Transverse colon (tissue), 4 donors: ENCODE measurements at places on chromosomes 1 and 21. TPM values are rescaled to one million over a fixed set of nuclear protein-coding genes. Genes with fewer than 3 reads are reported as not detected.
A peak's percentile ranks its signal among the peaks of the same experiment; 100 is the strongest.

The FCMR gene
- 1.00 TPM for total RNA-seq

The KCNH1 gene
- 0.55 TPM for total RNA-seq

GRCh38 chr1:208240662-208241355 lies 3.4 kb downstream of the PLXNA2 start:
- DNase-seq = no peak

DNA sequence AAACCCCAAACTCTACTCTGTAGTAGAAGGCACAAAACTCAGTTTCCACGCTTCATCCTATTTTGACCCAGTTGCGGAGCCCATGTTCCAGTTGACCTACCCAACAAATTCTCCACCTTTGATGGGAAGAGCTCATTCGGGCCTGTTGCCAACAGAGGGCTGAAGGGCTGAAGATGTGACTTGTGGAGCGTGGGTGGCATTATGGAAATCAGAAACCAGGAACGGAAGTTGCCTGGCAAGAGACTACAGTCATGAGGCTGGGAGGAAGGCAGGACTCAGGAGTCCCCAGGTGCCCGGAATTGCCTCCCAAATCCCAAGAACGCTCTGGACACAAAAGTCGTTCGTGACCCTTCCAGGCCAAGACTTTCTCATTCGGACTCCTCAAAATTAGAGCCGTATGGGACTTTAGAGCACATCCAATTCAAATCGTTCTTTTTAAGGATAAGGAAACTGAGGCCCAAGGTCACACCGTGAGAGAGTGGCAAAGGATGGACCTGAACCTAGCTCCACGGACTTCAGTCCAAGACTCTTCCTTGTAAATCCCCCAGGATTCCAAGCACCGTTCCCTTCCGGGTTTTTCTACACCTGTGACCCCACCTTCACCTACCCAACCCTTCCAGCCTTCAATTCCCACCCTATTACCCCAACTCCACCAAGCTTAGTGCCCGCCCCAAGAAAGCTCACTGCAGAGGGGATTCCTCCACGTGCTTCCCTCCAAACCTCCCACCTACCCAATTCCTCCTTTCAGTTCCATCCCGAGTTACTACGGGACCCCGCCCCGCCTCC lies 739 bp downstream of the SMG5 start:
- no peak for DNase-seq

GRCh38 chr1:110053552-110054428 lies 16.7 kb downstream of the ALX3 start:
- DNase-seq = peak; percentile 77

The PTCH2 gene
- total RNA-seq = 0.64 TPM

DNA sequence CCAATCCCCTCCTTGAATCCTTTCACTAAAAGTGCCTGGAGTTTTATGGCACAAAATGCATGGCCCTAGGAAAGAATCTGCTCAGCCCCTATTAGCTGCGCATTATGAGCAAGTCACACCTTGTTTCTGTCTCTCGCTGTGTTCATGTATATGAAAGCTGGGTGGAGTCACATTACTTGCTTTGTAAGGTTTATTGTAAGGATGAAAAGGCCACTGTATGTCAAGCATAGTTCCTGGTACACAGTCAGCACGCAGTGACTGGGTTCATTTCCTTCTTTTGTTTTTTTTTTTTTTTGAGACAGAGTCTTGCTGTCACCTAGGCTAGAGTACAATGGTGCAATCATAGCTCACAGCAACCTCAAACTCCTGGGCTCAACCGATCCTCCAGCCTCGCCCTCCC lies 6.7 kb upstream of the SLC9A1 start:
- peak; percentile 39 for DNase-seq

GRCh38 chr1:86703696-86704457 lies 499 bp upstream of the SH3GLB1 start:
- no peak for DNase-seq

The COL11A1 gene
- not detected for total RNA-seq

The CD101 gene
- 24.3 TPM for total RNA-seq

GRCh38 chr1:116680752-116681151 lies 13.2 kb upstream of the IGSF3 start:
- no peak for DNase-seq

- no peak for DNase-seq
Observed at GRCh38 chr21:32757804-32758203, 13.8 kb downstream of the PAXBP1 start.

DNA sequence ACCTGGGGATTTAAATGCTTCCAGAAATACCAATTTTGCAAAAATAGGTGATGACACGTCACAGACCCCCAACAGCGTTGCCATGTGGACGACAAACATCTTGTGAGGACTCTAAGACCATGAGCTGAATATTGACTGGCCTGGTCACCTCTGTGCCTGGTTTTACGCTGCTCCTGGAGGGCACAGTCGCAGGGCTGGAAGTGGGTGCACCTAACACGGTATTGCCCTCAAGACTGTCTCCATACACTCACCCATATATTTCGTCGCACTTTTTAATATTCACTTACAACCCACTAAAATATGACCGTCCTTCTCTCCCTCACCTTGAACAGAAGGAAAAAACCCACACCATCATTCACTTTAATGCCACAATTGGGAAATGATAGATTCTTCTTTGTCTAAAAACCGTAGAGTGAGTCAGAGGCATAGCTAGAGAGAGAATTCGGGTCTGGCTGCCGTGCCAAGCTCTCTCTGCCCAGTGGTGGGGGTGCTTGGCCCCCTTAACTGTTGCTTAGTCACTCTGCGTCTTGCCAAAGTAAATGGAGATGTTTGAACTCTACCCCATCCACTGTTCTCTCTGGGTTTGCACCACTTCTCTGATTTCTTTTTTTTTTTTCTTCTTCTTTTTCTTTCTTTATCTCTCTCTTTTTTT lies 40.8 kb upstream of the UTS2 start:
- no peak for DNase-seq

The RHD gene
- total RNA-seq = not detected

GRCh38 chr1:109985247-109986053 lies 885 bp downstream of the AHCYL1 start:
- DNase-seq = peak; percentile 24

- DNase-seq = no peak
Observed at GRCh38 chr1:109657970-109658369, 2.1 kb downstream of the GSTM4 start.

GRCh38 chr1:38053416-38054091 lies 7.0 kb upstream of the POU3F1 start:
- DNase-seq = no peak

DNA sequence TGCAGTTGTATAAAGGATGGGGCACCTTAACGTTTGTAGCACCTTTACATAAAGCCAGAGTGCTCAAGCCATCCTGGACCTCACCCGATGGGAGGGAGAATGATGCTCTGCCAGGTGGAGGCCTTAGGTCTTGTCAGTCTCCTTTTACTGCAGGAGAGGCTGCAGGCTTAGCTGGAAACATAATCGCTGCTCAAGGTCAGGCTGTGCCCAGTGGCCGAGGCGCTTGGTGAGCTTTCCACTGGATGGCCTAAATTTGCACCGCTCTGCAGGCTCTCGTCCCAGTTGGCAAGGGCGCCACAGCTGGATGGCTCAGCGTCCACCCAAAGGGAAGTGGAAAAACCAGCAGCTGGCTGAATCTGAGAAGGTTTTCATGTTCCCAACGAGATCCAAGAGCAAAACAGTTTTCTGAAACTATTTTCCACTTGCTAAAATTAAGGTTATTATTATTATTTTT lies 438.9 kb downstream of the CAMTA1 start:
- no peak for DNase-seq

DNA sequence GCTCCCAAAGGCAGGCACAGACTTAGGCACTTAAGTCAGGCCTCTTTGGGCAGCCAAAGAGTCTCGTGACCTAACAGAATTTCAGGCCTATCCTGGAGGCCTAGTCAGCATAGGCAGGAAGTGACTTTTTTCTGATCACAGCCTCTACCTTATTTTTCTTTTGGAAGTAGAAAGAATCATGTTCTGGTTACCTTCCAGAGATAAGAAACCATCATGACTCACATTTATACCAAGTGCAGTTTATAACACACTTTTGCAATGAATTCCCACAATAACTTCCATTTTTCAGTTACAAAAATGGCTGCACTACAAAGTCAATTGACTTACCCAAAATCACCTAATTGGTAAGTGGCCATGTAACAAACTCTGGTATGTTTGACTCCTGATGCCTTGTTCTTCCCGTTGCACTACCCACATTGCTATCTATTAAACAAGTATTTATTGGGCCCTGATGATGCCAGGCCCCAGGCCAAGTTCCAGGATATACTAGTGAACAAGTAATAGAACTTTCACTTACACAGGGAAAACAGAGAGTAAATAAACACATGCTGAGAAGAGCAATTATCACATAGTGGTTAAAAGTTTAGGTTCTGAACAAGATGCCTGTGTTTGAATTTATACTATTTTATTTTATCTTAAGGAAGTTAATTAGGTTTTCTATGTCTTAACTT lies 74.3 kb downstream of the SH3GLB1 start:
- DNase-seq = no peak

GRCh38 chr1:244027491-244028145 lies 23.5 kb upstream of the ZBTB18 start:
- no peak for DNase-seq

DNA sequence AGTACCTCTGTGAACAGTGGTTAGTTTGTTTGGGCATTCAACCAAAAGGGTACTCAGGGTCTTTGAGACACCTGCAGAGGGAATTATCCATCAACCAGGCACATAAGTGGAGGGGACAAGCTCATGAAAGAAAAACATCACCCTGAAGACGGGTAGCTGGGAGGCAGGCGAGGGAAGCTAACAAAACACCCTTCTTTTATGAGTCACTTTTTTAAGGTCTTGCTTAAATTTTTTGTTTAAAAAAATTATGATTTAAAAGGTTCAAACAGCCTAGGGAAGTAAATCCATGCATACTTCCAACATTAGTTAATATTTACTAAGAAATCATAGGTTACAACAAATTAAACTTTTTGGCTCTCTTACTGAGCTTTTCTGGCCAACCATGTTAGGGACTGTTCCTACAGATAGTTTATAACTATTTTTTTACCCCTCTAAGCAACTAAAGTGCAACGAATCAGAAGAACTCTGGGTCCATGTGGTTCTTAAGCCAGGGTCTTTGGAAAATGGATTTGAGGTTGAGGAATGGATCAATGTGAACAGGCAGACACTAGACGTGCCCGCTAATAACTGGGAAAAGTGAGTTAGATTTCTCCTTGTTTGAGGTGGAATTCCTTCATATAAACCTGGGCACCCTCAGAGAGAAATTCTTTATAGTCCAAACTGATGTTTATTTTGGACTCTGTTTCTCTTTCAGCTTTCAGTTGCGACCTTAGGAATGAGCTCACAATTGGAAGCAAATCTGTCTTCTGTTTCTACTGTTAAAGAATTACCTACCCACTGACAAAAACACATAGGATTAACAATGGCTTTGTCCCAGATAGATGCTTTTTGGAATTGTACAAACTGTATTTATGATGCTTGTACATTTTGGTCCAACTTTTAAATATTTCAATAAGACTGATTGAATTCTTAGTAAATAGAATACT lies 123.0 kb downstream of the LYPLAL1 start:
- DNase-seq = no peak

- no peak for DNase-seq
Observed at GRCh38 chr1:230857077-230857476, 11.2 kb downstream of the C1orf198 start.

The NR0B2 gene
- 0.95 TPM for total RNA-seq

GRCh38 chr1:244887281-244887680 lies 22.9 kb upstream of the HNRNPU start:
- DNase-seq = peak; percentile 11

DNA sequence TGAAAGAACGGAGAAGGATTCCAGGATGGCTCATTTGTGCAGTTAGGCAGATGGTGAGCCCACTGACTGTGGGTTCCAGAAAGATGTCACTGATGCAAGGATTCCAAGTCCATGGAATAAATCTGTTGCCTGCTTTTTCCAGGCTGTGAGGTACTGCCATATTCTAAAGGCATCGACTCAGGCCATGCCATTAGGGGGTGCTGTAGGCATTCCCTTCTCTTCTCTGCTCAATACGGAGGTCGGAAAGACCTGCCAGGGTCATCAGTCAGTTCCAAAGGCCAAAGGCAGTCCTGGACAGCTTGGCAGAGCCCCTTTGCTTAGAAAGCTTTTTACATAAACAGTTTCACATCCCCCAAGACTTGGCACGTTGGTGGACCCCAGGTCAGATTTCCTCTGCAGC lies 31.7 kb upstream of the TMEM125 start:
- DNase-seq = peak; percentile 83

The AIRE gene
- not detected for total RNA-seq

- no peak for DNase-seq
Observed at GRCh38 chr1:228317411-228317828, 89.2 kb downstream of the TRIM11 start.

- DNase-seq = no peak
Observed at GRCh38 chr1:55712148-55712547, 497.0 kb upstream of the USP24 start.

DNA sequence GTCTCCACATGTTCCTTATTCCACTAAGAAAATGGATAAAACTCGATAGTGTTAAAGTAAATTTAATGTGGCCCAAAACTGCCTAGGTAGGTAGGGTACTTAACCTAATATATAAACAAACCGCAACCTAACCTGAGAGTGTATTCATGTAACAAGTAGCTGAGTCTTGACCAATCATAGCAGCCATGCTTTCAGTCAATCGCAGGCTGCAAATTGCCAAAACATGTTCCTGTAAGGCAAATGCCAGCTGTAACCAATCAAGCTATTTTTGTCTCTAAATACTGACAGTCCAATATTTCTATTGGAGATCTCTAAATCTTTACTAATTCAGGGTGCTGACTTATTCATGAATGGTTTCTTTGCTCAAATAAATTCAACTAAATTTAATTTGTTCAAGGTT lies 3.1 kb upstream of the HMGCS2 start:
- no peak for DNase-seq

GRCh38 chr1:203169770-203170520 lies 5.7 kb downstream of the MYBPH start:
- no peak for DNase-seq

DNA sequence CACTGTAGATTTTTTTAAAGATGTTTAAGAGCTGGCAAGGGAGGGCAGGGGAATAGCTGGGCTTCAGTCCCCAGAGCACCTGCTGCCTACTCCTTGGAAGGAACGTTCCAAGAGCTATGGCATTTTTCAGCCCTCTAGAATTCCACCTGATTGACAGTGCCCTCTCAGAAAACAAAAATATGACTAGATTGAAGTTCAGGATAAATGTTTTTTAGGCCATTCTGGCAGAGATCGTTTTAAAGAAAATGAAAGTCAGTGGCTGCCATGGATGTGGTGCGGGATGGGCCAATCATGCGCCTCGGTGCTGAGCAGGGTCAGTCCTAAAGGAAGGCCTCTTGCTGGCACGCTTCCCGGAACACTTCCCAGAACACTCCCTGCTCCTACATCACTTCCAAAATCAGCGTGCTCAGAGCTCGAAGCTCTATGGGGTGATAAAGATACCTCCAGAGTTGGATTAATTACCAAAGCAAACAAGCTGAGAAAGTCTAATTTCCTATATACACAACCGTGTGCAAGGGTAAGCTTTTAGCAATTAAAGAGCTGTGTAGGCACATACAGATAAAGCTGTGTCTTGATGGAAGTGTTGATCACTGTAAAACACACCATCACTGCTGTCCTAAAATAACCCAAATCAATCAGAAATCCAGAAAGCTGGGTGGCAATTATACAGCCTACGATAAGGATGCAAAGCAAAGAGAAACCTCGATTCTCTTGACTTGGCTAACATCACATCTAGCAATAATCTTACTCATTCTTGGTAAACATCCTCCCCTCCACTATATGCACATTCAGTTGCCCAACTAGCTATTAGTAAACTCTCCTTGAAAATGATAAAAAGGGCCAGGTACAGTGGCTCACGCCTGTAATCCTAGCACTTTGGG lies 34.6 kb downstream of the TGFBR3 start:
- DNase-seq = peak; percentile 88

- no peak for DNase-seq
Observed at GRCh38 chr1:55051621-55052020, 12.3 kb downstream of the PCSK9 start.

GRCh38 chr21:41865002-41865777 lies 14.0 kb downstream of the PRDM15 start:
- DNase-seq = peak; percentile 21
